ENCODE measurements at places on chromosomes 16 and 17.

DNA sequence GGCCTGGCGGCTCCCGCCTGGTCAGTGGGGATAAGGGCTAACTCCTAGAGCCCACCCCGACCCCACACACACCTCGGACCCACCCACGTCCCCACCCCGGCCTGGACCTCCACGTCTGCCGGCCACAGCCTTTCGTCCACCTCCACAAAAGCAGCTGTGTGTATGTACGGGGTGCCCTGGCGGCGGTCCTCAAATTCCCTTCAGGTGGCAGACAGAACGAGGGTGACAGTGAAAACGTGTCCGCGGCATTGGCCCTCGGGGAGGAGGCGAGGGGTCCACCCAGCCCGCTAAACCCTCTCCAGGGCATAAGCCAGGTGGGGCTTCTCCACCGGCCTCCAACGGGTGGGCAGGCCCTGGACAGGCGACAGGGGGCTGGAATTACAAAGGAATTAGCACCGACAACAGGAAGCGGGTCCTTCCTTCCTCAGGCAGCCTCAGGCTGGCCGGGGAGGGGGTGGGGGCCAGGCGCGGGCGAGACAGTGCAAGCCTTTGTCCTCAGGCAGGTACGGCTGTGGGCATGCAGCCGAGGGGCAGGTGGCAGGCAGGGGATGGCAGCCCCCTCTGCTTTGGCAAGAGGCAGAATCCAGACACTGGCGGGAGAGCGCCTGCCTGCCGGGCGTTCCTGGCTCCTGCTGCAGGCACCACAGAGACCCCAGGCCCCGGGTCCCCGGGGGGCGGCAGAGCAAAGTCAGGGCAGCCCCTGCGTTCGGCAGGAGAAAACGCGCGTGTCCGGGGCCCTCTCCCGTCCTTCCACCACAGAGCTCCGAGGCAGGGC lies 12.3 kb upstream of the PITPNA start:
- no peak for DNase-seq

GRCh38 chr16:73046849-73047214 lies 1.1 kb downstream of the ZFHX3 start:
- no peak for DNase-seq

DNA sequence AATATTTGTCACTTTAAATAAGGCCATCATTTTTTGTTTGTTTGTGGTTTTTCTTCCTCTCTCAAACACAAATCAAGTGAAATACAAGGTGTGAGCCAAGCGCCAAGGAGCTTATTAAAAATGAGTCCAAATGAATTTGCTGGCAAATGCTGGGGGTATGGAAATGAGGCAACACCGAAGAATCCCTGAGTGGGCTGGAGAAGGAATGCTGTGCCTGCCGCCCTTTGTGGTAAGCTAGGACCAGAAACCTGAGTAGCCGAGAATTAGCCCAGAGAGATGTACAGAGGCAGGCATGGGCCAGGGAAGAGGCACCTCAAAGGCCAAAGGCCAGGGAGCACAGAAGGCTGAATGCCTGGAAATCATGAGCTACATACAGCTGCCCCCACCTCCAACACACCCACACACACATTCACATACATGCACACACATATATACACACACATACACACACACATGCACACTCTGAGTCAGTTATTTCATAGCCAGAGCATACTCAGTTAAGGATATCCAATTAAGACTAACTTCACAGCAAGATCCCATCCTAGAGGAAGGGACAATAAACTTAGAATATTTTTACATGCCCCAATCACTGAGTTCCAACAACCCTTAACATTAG lies 266.1 kb upstream of the DYNLRB2 start:
- DNase-seq: no peak

DNA sequence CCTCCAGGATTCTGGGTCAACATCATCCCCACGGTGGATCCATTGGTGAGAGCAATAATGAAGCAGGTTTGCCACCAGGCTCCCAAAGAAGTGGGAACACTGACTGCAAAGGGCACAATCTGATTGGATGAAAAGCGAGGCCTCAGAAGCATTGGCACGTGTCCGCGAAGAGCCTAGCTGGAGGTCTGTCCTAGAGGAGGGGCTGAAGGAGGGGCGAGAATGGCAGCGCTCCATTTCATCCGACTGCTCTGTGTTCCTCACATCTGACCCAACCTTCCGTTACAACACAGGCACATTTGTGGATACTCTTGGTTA lies 79.9 kb downstream of the MRC2 start:
- DNase-seq: no peak

GRCh38 chr17:12709063-12709462 lies 43.4 kb downstream of the MYOCD start:
- DNase-seq: no peak

DNA sequence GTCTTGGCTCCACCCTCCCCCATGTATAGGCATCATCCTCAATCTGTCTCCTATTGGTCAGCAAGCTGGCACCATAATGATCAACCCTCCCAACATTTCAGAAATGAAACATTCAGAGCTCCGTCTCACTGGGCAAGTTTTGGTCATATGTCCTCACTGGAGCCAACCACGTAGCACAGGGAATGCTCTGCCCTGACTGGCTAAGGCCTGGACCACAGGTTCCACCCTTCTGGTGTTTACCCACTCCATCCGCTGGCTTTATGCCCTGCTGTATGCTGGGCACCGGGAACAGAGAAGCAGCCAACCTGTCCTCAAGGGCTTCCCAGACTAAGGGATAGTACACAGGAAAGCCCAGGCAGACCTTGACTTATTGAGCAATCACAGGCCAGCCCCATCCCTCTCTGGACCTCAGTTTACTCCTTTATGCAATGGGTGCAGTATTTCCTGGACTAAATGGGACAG lies 20.5 kb downstream of the MYO15A start:
- DNase-seq: no peak

- DNase-seq: no peak
Measured at GRCh38 chr16:50340578-50340977, 28.2 kb downstream of the BRD7 start.

DNA sequence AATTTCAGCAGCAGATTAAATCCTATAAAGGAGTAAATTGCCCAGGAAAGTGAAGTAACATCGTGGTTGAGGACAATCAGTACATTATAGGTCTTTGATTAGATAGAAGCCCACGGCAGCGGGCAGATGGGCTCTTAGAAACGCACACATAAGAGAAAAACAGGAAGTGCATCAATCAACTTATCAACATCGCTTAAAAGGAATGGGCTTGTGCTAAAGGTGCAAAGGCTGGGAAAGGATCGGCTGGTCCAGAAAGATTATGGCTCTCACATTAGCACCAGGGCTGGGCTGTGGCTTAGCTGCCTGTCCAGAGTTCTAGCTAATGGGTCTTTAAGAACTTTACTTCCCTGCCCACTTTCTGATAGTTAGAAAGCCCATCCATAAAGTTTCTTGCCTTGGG lies 292.0 kb upstream of the TNRC6C start:
- DNase-seq: no peak

GRCh38 chr17:4476511-4477070 lies 22.1 kb upstream of the SPNS2 start:
- no peak for DNase-seq

- no peak for DNase-seq
Measured at GRCh38 chr17:58302919-58303585, 22.3 kb upstream of the MPO start.

DNA sequence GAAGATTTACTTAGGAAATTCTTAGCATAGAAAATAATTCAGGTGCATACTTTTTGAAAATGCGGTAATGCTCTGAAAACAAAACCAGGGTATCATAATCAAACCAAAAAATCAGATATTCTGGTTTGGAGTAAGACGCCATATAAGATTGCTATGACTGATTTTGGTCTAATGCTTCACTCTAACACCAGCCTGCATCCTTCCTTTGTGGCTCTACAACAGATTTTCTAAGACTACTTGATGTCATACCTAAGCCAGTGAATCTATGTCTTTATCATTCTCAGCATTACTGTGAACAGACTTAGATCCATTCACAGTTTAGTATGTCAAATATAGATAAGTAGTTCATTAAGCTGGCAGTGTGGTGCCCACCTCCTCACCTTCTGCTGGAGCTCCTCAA lies 590 bp downstream of the KRT33B start:
- no peak for DNase-seq

GRCh38 chr16:66007717-66008116 lies 358.8 kb upstream of the CDH5 start:
- no peak for DNase-seq

GRCh38 chr17:70654706-70655105 lies 485.4 kb downstream of the KCNJ2 start:
- DNase-seq: no peak

GRCh38 chr17:69198238-69198637 lies 30.4 kb downstream of the ABCA10 start:
- no peak for DNase-seq

DNA sequence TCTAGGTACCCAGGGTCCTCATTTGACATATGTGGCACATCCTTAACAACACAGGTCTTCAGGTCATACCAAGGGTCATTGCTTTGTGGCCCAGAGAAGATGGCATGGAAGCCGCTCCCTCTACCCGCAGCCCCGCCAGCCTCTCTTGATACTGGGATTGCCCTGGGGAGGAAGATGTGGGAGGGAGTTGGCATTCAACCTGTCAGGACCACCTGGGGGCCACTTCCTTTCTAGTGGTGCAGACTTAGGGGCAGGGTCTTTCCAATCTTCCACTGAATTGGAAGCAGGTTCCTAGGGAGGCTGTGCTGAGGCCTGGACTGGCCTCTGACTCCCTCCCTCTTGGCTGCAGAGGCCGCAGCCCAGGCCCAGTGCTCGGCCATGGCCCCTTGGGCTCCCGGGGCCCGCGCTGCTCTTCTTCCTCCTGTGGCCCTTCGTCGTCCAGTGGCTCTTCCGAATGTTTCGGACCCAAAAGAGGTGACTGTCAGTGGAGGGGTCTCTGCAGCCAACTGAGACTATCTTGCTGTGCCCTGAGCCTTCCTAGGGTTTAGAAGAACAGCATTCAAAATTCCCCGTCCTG lies 5.1 kb upstream of the HEXIM1 start:
- DNase-seq: no peak

DNA sequence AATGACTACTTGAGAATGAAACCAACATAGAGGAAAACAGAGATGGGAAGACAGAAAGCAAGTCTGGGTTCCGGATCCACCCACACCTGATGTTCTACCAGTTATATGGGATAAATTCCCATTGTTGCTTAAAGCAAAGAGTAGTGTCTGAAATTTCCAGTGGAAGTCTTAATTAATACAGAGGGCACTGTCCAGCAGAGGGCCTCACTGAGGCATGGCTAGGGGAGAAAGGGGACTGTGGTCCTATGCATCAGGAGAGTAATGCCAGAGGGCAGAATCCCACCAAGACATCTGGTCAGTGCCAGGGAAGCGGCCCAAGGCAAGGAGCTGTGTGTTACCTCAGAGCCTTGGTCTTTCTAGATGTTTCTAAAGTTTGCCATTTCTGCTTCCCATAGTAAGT lies 7.5 kb upstream of the UMOD start:
- no peak for DNase-seq

DNA sequence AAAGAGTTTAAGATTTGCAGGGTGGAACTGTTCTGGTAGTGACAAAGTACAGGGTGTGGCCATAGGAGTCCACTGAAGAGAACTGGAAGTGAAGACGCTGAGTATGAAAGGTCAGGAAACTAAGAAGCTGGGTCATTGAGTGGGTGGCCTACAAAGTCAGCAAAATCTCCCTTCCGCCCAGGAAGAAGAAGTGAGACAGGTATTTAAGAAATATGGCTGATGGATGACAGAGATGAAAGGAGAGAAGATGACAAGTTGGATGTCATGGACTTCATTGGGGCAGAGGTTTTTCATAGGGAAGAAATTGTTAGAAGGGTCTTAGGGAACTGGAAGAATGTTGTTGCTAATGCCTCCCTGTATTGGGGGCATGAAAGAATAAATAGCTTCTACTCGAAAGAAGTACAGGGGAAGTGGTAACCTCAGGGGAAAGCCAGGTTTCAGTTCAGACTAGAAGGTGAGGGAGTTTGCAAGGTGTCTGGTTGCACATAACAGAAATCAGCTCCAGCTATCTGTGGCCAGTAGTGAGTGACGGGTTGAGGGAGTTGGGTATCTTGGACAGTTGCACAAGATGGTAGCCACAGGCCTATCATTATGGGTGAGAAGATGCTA lies 33.6 kb upstream of the MED13 start:
- no peak for DNase-seq

DNA sequence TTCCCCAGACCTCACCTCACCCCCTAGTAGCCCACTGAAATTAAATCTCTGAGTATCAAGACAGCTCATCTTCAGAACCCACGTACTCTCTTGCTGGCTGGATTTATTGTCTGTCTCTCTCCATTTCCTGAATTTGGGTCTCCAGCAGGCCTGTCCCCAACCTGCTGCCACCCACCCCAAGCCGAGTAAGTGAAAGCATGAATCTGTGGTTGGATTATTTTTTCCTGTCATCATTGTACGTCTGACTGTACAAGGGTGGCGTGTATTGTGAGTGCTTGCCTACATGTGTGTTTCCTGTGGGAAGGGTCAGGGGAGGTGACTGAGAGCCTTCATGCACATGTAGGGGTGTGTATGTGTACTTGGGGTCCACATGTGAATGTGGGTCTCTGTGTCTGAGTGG lies 5.4 kb downstream of the TNP2 start:
- DNase-seq: no peak

DNA sequence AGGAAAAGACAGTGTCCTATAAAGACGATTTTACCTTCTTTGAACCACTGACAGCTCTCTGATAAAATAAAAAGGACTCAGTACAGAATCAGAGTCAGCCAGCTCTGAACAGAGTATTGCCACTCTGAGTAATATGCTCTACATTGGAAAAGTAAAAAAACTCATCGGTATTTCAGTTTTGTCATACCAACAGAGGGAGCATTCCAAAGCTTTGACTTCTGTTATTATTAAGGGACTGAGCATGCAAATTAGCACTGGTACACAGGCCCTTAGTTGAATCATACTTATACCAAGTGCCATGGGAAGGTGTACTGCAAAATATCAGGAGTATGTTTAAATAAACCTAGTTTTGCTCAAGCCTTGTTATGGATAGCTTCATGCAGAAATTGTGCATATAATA lies 509.0 kb upstream of the KIF2B start:
- DNase-seq: no peak

DNA sequence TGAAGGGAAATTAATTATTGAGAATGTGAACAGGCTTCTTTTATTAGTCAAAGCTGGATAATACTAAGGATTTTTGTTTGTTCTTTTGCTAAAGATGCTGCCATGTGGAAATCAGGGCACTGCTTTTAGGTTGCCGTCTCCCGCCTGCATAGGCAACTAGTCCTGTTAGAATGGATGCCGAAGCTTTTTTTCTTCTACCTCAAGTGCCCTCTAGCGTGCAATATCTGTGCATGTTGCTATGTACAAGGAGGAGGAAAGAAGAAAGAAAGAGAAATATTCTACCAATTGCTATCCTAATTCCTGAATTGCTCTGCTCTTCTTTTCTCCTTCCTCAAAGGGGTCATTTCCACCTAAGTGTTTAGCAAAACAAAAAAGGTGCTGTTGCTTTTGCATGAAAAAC lies 5.2 kb upstream of the CDH8 start:
- DNase-seq: no peak
